Stimulated activated CD4-positive, alpha-beta T cell treated with anti-CD3 and anti-CD28 coated beads, Interleukin-4, amount 100 ng/mL, for 24 hours (primary cell): ENCODE measurements at places on chromosomes 2 and 18.

DNA sequence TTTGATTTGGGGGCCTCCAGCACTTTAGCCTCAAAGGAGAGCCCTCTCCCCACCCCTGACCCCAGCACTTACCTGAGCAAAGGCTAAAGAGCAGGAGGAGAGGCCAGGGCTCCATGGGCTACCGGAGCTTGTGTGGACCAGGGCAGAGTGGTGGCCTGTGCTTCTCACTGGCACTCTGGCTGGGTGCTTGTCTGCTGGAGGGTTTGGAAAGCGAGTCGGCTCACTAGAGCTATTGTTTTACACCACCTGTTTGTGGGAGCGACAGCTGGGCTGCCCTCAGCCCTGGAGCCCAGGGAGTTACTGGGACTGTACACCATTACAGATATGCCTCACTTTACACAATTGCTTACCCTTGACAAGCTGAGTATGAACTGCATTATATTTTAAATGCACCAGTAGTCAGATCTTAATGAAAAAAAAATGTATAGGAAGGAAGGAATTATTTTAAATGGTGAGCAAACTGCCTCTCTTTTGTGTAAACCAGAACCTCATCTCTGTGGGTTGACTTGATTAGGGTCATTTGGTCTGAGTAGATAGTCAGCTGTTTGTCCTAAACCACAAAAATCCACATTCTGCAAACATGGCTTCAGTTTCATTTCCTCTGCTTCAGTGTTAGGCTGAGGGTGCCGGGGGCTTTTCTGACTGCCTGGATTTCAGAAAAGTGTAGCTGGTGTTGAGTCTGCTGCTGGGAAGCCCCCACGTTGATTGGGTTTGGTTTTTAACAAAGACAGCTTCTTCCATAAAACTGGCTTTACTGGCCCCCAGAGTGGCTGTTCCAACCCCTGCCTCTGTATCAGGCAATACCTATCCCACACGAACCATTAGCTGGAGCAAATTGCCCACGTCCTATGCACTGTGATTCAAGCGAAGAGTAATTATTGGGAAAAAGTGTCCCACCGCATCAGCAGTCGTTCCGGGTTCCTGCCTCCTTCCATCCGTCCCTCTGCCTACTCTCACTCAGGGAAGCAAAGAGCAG lies at the start of gene CHRNA1:
Gene CHRNA1 (minus strand): TSS at position 193 of the 976 bp plus-strand sequence. CDS start 78 bp downstream, at position 115.
- DNase-seq: no peak

DNA sequence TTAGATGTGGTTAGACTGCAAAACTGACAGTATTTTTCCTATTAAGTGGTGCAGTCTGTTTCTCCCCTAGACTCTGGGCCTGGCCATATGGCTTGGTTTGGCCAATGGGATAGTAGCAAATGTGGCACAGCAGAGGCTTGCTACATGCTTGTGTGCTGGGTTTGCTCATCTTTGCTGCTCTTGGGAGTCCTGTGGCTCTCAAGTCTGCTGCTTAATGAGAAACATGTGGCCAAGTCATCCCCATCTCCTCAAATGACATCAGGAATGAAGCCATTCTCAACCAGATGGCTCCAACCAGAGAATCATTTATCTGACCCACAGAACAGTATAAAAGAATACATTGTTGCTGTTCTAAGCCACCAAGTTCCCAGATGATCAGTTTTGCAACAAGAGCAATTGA lies 57.1 kb upstream of the PAX3 start:
- no peak for DNase-seq

GRCh38 chr2:127256381-127256780 lies 36.3 kb upstream of the CYP27C1 start:
- DNase-seq: no peak

GRCh38 chr18:65983750-65984149 lies 232.9 kb downstream of the CDH7 start:
- no peak for DNase-seq

GRCh38 chr2:166180951-166181812 lies 53.4 kb upstream of the SCN1A start:
- DNase-seq: peak; percentile 6

- no peak for DNase-seq
Observed at GRCh38 chr2:127605691-127606263, 40.2 kb upstream of the GPR17 start.

- no peak for DNase-seq
Observed at GRCh38 chr18:37391698-37392548, 173.7 kb downstream of the CELF4 start.

- DNase-seq: no peak
Observed at GRCh38 chr18:9113468-9114149, 11.1 kb downstream of the NDUFV2 start.

DNA sequence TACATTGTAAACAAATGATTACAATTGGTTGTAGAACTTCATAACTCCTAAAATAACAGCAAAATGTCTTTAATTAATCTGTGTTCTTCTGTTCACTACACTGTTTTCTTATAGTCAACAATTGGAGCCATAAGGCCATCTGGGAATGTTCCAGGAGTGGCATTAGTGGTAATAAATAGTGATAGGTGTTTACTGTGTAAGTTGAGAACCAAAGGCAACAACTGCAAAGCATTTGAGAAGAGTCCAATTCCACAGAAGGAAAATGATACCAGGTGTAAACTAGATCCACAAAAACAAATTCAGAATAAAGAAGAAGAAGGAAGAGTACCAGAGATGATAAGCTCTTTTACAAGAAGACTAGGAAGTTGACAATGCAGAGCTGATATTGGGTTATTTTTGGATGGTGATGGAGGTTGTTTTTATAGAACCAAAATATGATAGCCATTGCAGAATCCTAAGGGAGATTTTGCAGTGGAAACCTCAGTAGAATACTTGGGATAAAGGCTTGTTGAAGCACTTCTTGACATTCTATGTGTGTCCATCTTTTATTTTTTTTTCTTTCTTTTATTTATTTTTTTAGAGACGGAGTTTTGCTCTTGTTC lies 52.9 kb downstream of the ANTXR1 start:
- no peak for DNase-seq

GRCh38 chr2:88871336-88871735 lies 179.9 kb downstream of the RPIA start:
- DNase-seq: no peak

- no peak for DNase-seq
Observed at GRCh38 chr2:138485019-138485418, 16.6 kb upstream of the SPOPL start.

GRCh38 chr18:79787527-79787864 lies 10.2 kb upstream of the KCNG2 start:
- no peak for DNase-seq

GRCh38 chr2:178700136-178700535 lies 107.1 kb downstream of the TTN start:
- DNase-seq: no peak

DNA sequence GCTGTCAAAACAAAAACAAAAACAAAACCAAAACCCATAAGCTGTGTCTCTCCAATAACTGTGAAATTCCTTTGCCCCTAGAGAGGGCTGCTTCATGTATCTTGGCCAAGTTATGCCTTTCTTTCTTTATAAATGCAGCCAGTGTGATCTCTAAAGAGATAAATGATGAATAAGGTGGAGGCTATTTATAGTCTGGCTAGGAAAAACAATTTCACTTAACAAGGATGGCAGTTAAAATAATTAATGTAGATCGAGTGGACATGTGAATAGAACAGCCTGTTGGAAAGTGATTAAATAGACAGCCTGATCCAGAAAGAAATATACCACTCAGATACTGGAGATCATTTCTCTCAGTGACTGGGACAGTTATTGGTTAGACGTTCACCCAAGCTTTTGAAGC lies 1666.9 kb upstream of the CELF4 start:
- no peak for DNase-seq

- DNase-seq: no peak
Observed at GRCh38 chr18:76903386-76903785, 81.0 kb downstream of the ZNF236 start.

GRCh38 chr2:170201734-170202393 lies 23.9 kb downstream of the MYO3B start:
- no peak for DNase-seq

DNA sequence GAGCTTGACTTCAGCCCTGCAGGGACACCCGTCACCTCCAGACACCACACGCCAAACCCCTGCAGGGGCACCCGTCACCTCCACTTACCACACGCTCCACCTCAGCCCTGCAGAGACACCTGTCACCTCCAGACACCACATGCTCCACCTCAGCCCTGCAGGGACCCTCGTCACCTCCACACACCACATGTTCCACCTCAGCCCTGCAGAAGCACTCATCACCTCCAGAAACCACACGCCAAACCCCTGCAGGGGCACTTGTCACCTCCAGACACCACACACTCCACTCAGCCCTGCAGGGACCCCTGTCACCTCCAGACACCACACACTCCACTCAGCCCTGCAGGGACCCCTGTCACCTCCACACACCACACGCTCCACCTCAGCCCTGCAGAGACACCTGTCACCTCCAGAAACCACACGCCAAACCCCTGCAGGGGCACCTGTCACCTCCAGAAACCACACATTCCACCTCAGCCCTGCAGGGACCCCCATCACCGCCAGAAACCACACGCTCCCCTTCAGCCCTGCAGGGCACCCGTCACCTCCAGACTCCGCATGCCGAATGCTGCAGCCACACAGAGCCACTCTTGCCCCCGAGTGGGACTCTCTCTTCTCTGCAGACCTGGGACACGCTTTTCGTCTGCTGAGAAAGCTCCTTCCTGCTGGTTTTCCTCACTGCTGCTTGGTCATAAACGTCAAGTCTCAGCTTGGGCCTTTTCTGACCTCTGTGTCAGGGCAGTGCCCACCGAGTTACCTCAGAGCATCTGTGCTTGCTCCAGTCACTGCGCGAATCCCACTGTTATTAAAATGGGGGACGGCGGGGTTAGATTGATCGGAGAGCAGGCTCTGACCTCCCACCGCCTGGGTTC lies 77.5 kb upstream of the SALL3 start:
- DNase-seq: no peak

DNA sequence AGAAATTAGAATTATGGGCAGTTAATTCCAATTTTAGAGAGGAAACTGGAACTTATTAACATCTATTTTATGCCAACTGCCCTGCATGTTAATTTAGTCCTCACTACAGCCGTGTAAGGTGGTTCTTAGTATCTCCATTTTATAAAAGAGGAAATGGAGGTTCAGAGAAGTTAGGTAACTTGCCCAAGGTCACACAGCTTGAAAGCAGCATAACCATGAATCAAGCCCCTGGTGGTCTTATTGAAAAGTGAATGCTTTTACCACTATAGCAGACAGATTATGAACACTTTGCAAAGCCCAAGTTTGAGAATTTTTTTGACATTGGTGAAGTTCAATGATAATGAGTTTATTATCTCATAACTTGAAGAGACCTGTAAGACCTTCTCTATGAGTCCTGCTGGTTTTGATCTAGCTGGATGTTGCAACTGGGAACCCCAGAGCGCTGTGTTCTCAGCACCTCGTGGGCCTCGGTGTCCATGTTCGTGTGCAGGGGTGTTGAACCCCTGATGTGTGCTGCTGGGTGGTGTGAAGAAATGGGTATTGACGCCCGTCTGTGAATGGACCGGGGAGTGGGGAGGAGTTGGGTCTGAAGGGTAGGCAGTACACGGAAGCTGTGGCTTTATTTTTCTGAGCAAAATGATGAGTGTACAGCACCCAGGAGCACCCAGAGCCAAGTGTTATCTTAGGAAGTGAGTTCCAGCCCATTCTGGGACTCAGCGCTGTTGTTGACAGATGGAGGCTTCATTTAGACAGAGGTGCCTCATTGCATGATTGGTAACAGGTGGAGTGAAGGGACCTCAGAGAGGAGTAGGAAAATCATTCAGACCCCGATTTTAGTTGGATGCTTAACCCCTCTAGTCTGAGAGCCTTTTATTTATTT lies 9.7 kb downstream of the GREB1 start:
- DNase-seq: no peak

DNA sequence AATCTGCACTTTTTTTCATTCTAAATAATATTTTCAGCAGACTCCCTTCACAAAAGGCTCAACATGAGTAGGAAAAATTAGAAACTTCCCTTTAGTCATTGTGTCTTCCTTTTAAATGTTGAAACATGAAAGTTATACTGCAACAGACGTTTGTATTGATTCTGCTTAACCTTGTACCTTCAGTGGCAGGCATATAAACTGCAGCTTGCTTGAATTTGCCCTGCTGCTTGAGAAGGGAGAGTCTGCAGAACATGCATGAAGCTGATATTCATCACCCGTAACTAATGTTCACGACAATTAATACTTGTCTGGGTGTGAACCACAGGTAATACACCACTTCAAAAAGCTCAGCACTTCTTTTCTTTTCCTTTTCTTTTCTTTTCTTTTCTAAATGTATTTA lies 294.7 kb upstream of the LRP1B start:
- no peak for DNase-seq

DNA sequence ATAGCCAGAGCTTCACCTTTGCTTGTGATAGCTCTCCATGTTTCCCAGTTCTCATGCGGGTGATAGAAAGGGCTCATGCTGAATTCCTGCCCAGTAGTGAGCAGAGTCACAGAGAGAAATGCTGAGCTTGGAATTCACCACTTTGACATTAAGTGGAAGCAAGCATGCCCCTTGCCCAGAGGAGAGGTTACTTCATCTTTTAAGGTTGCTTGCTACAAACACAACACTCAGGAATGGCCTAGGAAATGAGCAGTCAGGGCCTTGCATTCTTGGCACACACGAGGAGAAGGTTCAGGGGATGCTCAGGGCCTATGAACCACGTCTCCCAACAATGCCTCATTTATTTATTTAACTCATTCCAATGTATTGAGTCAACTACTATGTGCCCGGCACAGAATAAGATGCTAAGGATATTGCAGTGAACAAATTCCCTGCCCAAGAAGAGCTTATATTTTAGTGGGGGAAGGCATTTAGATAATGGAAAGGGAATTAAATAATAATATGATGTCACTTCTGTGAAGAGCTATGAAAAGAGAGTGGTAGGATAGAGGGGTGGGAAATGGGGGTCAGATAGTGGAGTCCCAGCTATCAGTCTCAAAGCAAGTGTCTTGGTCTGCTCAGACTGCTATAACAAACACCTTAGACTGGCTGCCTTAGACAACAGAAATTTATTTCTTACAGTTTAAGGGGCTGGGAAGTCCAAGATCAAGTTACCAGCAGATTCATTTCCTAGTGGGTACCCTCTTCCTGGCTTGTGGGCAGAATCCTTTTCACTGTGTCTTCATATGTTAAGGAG lies 42.1 kb downstream of the DDX18 start:
- DNase-seq: no peak

DNA sequence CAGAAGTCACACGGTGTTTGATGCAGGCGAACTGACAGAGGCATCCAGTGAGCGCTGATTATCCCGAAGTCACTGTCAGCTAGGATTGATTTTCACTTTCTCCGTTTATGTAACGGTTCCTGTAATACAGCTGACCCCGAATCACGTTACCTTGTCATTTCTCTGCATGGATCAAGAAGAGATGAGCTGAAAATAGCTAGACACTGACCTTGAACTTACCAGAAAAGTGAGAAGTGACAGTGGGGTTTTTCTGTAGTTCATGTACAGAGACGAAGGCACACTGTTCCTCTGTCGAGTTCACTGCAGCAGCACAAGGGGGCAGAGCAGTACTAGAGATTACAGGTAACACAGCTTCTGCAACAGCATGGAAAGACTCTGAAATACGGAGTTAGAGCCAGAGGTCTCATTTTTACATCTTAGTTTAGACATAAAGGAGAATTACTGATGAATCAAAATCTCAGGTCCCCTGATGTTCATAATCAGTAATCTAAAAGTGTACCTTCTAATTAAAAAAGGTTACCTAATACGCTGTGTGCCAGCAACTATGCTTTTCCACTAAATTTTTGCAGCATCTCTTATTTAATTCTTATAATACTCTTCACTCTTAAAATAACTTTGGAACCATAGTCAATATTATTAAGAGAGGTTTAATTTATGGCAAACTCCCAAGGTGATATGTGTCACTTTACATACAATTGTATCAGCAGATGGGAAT lies 33.1 kb downstream of the ARHGAP15 start:
- peak; percentile 64 for DNase-seq
